ENCODE measurements at places on chromosomes 6 and 20.

- peaks cover 27% of the 10 kb centered on the region for H3K4me1 ChIP-seq
- H3K36me3 ChIP-seq: peaks cover 1% of the 10 kb centered on the region
- no peak overlapping the region for H3K4me3 ChIP-seq
These were observed 35.8 kb downstream of the NEDD9 start for GRCh38 chr6:11196511-11197174.

- H3K36me3 ChIP-seq: no peaks in the 10 kb centered on the region
- no peak overlapping the region for H3K4me3 ChIP-seq
- no peaks in the 10 kb centered on the region for H3K4me1 ChIP-seq
These were observed 41.2 kb downstream of the PDSS2 start for GRCh38 chr6:107418118-107418517.

DNA sequence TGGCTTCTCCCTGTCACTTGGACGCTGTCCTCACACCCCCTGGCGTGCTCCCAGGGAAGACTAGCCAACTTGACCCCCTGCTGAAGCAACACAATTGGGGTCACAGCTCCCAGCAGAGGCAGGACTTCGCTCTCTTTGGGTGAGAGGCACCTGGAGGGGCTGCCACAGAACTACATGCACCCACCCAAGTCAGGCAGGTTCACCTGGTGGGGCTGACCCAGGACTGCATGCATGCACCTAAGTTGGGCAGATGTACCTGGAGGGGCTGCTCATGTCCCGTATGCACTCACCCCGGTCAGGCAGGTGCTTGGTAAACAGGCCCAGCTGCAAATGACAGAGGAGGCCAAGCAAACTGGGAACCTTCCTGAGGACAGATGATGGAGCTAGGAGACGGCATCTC, 154.3 kb upstream of the RPS6KA2 start:
- H3K4me1 ChIP-seq: no peaks in the 10 kb centered on the region
- H3K27me3 ChIP-seq: no peaks in the 10 kb centered on the region
- H3K36me3 ChIP-seq: no peaks in the 10 kb centered on the region
- H3K27ac ChIP-seq: no peak overlapping the region
- DNase-seq: no peak

- no peaks in the 10 kb centered on the region for H3K4me1 ChIP-seq
- H3K4me3 ChIP-seq: no peak overlapping the region
- no peak for DNase-seq
- H3K27ac ChIP-seq: no peak overlapping the region
These were observed 542.3 kb upstream of the JARID2 start for GRCh38 chr6:14703586-14703985.

GRCh38 chr6:23388086-23388783, 737.8 kb upstream of the NRSN1 start:
- no peaks in the 10 kb centered on the region for H3K4me1 ChIP-seq
- DNase-seq: no peak
- H3K27ac ChIP-seq: no peak overlapping the region

DNA sequence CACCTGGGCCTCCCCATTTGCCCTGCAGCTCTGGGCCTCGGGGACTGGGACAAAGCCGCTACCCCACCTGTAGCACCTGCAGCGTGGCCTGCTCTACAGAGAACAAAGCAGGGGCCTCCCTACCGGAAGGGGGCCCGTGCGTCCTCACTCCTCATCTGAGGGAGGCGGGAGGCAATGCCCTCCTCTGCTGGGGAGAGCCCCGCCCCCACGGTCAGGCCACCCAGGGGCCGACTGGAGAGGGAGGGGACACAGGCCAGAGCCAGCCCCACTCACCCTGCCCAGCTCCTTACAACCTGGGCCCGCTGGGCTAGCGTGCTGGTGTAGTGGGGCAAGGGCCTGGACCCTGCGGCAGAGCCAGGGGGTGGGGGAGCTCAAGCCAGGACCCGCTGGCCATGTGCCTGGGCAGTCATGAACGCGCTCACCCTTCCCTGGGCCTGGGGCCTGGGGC, 8.0 kb downstream of the LAMA5 start:
- DNase-seq: no peak
- H3K36me3 ChIP-seq: peaks cover 26% of the 10 kb centered on the region
- no peaks in the 10 kb centered on the region for H3K27me3 ChIP-seq
- no peak overlapping the region for H3K4me3 ChIP-seq

DNA sequence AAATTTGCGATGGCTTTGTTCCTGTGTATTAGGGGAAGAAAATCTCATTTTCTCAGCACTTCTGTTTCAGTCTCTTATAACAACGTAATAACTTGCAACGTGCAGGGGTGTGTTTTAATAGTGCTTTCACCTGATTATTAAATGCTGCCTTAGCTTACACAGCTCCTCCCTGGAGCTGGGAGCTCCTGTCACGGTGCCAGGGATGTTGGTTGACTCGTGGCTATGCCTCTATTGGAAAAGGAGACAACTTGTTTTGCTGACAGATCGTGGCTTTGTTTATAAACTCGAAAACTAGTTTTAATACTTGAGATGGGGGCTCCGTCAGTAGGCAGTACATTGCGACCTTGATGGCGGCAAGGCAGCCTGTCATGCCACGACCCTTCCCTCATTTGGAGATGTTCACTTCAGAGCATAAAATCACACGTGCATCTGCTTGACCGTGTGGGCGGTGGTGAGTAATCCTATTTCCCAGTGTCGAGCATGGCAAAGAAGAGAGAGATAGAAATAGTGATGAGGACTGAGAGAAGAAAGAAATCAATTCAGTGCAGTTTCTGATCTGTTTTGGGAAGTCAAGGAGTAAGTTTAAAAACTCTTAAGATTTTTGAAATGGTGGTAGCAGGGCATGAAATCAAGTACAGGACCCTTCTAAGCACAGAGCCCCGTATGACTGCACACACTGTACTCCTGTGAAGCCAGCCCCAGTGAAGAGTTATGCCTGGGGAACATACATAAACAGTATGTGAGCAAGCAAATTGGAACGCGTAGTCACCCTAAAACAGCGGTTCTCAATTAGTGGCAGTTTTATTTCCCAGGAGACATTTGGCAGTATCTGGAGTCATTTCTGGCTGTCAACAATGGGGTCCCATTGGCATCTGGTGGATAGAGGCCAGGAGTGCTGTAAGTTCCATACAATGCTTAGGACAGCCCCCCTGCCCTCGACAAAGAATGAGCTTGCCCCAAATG, 147.2 kb downstream of the DOK5 start:
- no peak overlapping the region for H3K4me3 ChIP-seq
- no peak overlapping the region for H3K27ac ChIP-seq

GRCh38 chr20:35200267-35200666, 26.2 kb upstream of the MMP24 start:
- H3K4me1 ChIP-seq: no peaks in the 10 kb centered on the region
- no peak for DNase-seq
- H3K27me3 ChIP-seq: no peaks in the 10 kb centered on the region
- no peak overlapping the region for H3K27ac ChIP-seq
- H3K4me3 ChIP-seq: no peak overlapping the region

DNA sequence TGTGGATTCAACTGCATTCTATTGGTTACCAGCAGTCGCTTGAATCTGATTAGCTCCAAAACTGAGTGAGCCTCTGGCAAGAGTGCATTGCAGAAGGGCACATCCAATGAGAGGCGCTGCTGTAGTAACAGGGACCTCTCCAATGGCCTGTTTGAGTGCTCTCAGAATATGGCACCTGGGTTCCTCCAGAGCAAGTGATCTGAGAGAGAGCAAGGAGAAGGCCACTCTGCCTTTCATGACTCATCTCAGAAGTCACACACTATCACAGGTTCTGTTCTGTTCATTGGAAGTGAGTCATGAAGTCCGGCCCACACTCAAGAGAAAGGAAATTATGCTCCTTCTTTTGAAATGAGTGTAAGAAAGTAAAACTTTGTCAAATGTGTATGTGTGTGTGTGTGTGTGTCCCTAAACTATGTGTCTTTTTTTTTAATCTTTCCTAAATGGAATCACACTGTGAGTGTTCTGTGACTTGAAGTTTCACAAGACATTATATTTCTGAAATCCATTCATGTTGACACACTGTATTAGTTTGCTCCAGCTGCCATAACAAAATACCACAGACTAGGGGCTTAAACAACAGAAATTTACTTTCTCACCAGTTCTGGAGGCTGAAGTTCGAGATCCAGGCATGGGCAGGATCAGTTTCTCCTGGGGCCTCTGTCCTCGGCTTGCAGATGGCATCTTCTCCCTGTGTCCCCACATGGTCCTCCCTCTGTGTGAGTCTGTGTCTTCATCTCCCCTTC, 138.3 kb upstream of the CDYL start:
- no peak for DNase-seq
- H3K27me3 ChIP-seq: no peaks in the 10 kb centered on the region
- H3K27ac ChIP-seq: no peak overlapping the region
- no peaks in the 10 kb centered on the region for H3K4me1 ChIP-seq
- no peak overlapping the region for H3K4me3 ChIP-seq

- peak overlapping the region; percentile 98 for H3K27ac ChIP-seq
- DNase-seq: peak; percentile 57
- no peaks in the 10 kb centered on the region for H3K27me3 ChIP-seq
These were observed 14.2 kb downstream of the MMP24OS start for GRCh38 chr20:35263532-35264341.

- peaks cover under 1% of the 10 kb centered on the region for H3K4me1 ChIP-seq
- H3K4me3 ChIP-seq: no peak overlapping the region
- H3K27me3 ChIP-seq: no peaks in the 10 kb centered on the region
- no peak overlapping the region for H3K27ac ChIP-seq
These were observed 70.7 kb downstream of the SLX4IP start for GRCh38 chr20:10505827-10506226.

DNA sequence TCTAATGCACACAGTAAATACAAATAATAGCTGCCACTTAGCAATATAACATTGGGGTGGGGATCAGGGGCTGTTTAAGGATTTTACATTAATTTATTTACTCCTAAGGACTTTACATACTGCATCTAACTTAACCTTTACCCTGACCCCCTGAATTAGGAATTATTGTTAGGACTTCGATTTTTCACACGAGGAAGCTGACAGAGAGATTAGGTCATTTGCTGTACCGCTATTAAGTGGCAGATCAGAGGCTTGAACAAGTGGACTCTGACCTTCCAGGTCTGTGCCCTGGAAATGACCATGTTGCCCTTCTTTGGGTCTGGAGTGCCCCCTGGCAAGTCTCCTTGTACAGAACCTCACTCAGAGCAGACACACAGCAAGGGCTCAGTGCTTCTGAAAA, 5.2 kb upstream of the ELMO2 start:
- H3K4me3 ChIP-seq: no peak overlapping the region
- H3K4me1 ChIP-seq: peaks cover 14% of the 10 kb centered on the region
- H3K27ac ChIP-seq: no peak overlapping the region
- H3K27me3 ChIP-seq: no peaks in the 10 kb centered on the region

DNA sequence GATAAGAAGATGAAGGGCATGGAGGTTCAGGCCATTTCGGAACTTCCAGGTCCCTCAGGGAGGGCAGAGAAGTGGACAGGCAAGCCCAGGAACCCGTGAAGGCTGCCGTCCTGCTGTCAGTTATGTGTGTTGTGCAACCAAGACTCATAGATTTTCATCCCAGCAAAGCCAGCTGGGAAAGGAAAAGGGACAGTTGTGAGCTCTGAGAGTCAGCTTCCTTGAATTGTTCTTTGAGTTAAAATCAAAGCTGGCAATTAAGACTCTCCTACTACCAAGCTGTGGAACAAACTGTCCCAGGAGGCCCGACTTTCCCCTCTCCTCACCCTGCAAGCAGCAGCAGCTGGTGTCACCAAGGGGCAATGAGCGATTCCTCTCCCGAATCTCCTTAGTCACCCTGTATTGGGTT, 46.3 kb upstream of the IYD start:
- no peak overlapping the region for H3K27ac ChIP-seq
- no peaks in the 10 kb centered on the region for H3K4me1 ChIP-seq
- no peaks in the 10 kb centered on the region for H3K36me3 ChIP-seq
- H3K27me3 ChIP-seq: no peaks in the 10 kb centered on the region

DNA sequence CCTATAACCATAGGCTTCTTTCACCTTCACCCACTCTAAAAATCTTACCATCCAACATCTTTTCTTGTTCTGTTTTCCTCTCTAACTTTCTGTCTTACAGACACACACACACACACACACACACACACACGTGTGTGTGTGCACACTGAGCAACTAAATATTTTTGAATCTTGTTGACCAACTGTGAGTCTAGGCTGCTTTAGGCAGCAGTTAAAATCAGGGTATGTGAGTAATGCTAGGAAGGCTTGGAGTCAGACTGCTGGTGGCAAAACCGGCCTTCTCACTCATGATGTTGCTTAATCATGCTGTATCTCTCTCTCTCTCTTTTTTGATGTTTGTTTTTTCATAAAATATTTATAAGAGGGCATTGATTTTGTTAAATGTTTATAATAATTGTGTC, 103.1 kb upstream of the TBX18 start:
- no peaks in the 10 kb centered on the region for H3K27me3 ChIP-seq
- H3K4me1 ChIP-seq: no peaks in the 10 kb centered on the region
- H3K27ac ChIP-seq: no peak overlapping the region

DNA sequence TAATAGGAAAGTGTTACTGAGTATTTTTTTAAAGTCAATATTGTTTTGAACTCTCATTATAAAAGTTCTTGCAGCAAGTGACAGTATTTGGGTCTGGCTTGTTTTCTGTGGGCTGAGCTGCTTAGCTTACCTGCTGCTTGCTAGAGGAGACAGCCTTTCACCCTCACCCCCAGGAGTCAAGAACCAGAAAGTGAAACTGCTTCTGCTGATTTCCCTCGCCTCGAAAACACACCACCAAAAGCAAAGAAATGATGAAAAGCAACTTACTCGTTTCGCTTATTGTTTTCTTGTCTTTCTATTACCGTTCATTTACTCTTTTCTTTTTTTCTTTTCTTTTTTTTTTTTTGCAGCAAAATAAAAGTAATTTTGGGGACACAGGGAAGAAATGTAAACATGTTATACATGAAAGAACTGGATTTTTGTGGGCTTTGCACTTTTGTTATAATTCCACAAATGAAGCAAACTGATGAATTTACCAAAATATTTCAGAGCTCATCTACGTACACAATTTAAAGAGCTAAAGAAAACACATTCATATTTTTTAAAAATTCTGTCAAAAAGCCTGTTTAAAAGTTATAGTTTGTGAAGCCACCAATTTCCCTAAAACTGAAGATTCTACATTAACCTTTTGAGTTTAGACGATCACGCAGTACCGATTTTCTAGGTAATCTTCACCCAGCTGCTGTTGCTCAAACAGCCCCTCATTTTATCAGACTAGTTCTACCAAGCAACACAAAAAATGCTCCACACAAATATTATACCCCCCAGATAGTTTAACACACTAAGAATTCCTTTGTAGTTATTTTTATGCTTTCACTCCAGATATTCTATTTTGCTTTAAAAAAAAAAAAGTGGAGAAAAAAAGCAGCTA, 1.7 kb downstream of the SCML4 start:
- H3K4me1 ChIP-seq: peaks cover 17% of the 10 kb centered on the region
- H3K27me3 ChIP-seq: no peaks in the 10 kb centered on the region
- H3K27ac ChIP-seq: no peak overlapping the region
- DNase-seq: no peak
- H3K4me3 ChIP-seq: no peak overlapping the region

DNA sequence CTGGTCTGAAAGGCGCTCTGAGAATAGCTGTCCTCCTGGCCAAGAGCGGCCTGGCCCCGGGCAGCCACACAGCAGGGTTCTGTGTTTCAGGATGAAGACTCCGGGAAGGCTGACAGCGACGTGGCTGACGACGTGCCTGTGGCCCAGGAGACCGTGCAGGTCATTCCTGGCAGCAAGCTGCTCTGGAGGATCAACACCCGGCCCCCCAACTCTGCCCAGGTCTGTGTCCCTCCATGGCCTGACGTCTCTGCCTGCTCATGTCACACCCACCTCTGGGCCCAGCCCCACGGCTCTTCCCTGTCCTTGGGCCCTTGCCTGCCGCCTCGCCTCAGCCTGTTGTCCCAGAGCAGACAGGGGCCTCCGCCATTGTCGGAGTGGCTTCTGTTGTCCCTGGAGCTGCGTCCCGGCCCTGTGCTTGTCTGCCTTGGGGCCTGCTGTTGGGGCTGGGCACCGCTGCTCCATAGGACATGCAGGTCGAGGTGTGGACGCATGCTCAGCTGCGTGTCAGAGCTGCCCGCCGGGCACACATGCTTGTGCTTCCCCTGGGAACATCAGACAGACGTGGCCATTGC, 16.2 kb upstream of the ADRM1 start:
- H3K4me1 ChIP-seq: no peaks in the 10 kb centered on the region
- DNase-seq: no peak
- H3K27me3 ChIP-seq: no peaks in the 10 kb centered on the region
- H3K36me3 ChIP-seq: peaks cover 17% of the 10 kb centered on the region
- H3K27ac ChIP-seq: no peak overlapping the region
